ENCODE measurements at places on chromosomes 4 and X.

DNA sequence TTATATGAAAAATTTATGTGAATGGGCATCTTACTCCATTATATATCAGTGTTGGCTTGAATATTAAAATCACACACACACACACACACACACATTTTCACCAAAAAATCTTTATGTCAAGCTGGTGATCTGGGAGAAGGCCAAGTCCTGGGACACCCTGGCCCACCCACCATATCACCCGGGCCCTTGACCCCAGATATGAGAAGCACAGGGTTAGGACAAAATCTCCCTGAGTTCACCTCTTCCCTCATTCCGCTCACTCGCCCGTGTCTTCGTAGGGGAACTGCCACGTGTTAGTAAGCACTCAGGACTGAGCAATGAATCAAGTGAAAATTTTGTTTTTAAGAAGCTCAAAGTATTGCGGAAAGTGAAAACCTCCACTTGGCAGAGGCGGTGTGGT is 103.8 kb upstream of the PSAPL1 start:
- no peak for DNase-seq

GRCh38 chr4:142528433-142528832 is 317.7 kb downstream of the INPP4B start:
- no peak for DNase-seq

- DNase-seq: no peak
Measured at GRCh38 chr4:136893573-136893972, 638.7 kb downstream of the PCDH18 start.

DNA sequence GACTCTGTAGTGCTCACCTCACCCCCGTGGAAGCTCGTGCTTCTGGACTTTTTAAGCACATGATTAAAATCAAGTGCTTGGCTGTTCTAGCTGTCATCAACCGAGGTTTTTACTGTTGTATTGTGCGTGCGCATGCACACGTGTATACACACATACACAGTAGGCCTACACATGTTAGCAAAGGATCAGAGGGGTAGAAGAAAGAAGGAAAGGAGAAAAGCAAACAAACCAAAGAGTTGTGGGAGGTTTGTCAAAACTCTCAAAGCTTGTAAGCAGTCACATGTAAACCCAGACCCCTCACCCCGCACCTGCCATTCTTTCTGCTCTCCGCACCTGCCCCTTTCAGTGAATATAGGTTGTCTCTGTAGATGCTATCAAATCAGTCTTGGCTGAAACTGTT is 311.8 kb downstream of the HS3ST1 start:
- DNase-seq: no peak

- no peak for DNase-seq
Measured at GRCh38 chr4:20464381-20464780, 212.7 kb downstream of the SLIT2 start.

DNA sequence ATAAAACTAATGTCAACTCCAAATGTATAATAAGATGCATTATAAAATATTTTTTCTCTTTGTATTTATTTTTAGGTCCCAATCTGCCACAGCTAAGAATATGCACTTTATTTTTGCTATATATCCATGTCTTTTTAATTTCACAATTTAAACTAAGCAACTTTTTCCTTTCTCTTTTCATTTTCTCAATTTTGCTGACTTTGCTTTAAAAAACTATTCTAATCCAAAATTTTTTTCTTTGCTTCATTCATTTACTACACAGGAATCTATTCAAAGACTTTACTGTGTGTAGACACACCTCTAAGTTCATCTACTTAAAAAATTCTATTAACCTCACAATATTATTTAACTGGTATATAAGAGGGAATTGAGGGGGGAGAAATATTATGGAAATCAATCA is 201.9 kb downstream of the ADGRA3 start:
- DNase-seq: no peak

DNA sequence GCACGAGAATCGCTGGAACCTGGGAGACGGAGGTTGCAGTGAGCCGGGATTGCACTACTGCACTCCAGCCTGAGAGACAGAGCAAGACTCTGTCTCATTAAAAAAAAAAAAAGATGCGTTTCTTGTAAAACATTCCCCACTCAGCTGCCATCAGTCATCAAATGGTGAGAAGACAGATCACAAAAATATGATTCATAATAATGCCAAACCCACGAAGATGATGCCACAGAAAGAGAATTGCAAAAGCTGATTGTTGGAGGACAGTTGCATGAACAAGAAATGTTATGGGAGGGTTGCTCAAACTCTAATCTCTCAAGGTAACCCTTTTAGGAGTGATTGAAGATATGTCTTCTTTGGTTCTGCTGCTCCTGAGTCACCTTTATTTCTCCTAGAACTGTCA is 21.4 kb upstream of the SMIM14 start:
- no peak for DNase-seq

- no peak for DNase-seq
Measured at GRCh38 chr4:138869631-138870030, 145.9 kb upstream of the NOCT start.

DNA sequence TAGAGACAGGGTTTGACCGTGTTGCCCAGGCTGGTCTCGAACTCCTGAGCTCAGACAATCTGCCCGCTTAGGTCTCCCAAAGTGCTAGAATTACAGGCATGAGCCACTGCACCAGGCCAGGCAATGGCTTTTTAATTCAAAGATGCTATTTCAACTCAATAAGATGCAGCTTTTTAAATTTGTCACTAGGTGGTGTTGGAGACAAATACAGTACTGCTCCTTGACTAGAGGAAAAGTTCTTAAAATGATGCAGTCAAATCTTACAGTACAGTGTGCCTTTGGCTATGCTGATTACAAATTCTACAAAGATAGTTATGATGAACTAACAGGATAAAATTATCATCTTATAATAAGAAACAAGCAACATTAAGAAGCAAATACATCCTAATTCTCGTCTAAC is 441.1 kb downstream of the KCNIP4 start:
- no peak for DNase-seq
